ENCODE measurements at places on chromosomes 4 and X. TPM values are rescaled to one million over a fixed set of nuclear protein-coding genes. Genes with fewer than 3 reads are reported as not detected.

Gene WAS
- total RNA-seq, result 76.6 TPM

Gene MAGEE2
- not detected for total RNA-seq

Gene IRS4
- not detected for total RNA-seq

Gene ASMTL
- 27.1 TPM for total RNA-seq

Gene SEL1L3
- 51.6 TPM for total RNA-seq

Gene SMIM43
- not detected for total RNA-seq

Gene ZXDA
- total RNA-seq, result 3.2 TPM

Gene MAGED1
- total RNA-seq, result 33.5 TPM

Gene EDNRA
- total RNA-seq, result not detected

Gene CT45A5
- total RNA-seq, result not detected

Gene DTHD1
- 1.9 TPM for total RNA-seq

Gene SPANXN4
- not detected for total RNA-seq

Gene ODAPH
- not detected for total RNA-seq

Gene SSX1
- not detected for total RNA-seq

Gene NDP
- total RNA-seq, result not detected

Gene STARD8
- total RNA-seq, result 0.19 TPM

Gene SSX4
- total RNA-seq, result not detected

Gene UGT2B7
- total RNA-seq, result not detected

Gene ZNF157
- 0.96 TPM for total RNA-seq

Gene MGAT4D
- not detected for total RNA-seq

Gene ETDA
- not detected for total RNA-seq

Gene GAGE2A
- not detected for total RNA-seq

Gene MOB1B
- 20.3 TPM for total RNA-seq

Gene BMP3
- total RNA-seq, result not detected

Gene SSX3
- not detected for total RNA-seq

Gene DKK2
- total RNA-seq, result not detected

Gene ZMAT1
- 1.9 TPM for total RNA-seq

Gene TLR10
- not detected for total RNA-seq

Gene GPR50
- not detected for total RNA-seq

Gene HSFX2
- total RNA-seq, result 0.30 TPM

Gene P2RY8
- 25.5 TPM for total RNA-seq

Gene SULT1B1
- 0.13 TPM for total RNA-seq

Gene FGG
- not detected for total RNA-seq

Gene UGT2B11
- total RNA-seq, result not detected

Gene CENPE
- 27.1 TPM for total RNA-seq

Gene TRAM1L1
- not detected for total RNA-seq

Gene JADE3
- 1.8 TPM for total RNA-seq

Gene AFF2
- total RNA-seq, result 0.48 TPM

Gene IL1RAPL2
- total RNA-seq, result not detected

Gene C4orf54
- not detected for total RNA-seq

Gene ZFP92
- total RNA-seq, result 1.8 TPM
